Glomerular endothelial cell (primary cell): ENCODE measurements at places on chromosomes 13 and 19.

DNA sequence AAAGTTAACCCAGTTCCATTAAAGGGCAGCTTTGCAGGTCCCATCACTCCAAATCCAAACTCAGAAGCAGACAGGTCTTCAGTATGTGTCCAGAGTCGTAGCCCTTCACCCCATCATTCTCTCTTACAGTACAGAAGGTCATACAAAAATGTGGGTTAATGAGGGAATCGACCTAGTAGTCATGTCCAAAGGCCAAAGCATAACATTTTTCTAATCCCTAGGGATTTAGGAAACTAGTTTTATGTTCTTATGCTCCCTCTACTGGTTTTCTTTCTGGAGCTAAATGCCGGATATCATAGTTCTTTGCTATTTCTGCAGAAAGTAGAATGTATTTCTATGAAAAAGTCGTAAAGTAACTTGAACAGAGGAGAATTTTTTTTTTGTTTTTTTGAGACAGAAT lies 72.2 kb downstream of the DHRS12 start:
- DNase-seq = no peak

DNA sequence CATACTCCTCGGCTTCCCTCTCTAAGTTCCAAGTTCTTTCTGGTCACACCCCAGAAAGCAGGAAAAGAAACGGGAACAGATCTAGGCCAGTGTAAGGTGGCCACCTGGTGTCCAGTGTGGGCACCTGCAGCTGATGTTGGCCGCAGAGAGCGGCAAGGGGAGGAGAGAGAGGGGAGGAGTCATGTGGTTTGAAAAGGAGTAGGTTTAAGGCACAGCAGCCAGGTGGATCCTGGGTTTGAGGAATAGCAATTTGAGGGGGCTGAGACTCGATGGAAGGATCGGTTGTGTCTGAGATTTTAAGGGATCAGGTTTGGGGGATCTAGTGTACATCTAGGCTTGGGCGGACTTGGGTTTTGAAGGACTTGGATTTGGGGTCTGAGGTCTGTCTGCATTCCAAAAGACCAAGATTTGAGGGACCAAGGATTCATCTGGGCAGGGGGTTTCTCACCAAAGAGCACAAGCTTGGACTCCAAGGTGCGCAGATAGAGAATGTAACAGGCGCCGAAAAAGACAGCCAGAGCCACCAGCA lies 1.2 kb downstream of the RABAC1 start:
- no peak for DNase-seq

DNA sequence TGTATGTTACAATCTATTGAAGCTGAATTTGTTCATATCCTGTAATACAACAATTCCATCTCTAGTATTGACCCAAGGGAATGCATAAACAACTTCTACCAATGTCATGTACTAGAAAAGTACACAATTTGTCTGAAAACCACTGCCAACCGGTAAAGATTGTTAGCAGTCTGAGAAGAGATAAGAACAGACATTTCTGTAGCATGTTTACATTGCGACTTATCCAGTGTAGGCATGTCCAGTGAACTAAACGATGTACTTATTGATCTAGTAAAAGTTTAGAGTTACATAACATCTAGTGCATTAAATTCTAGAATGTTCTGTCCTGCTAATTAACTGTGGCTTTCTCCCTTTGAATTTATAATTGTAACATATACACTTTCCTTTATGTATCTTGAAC lies 425.9 kb downstream of the SLITRK6 start:
- DNase-seq = no peak

DNA sequence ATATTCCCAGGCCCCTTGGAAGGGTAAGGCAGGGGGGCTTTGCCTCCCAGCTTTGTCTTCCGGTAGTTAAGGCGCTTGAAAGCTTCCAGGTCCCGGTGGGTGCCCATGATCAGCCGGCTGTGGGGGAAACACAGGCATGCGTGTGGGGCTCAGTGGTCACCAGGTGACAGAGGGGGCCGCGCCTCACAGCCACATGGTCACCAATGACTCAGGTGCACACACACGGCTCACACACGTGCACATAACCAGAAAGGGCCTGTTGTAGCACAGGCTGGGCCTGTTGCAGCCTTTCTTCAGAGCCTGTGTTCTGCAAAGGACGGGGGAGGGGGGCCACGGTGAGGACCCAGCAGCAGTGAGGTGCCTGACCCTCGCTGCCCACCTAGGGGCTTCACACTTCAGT lies 5.9 kb downstream of the NANOS3 start:
- no peak for DNase-seq

DNA sequence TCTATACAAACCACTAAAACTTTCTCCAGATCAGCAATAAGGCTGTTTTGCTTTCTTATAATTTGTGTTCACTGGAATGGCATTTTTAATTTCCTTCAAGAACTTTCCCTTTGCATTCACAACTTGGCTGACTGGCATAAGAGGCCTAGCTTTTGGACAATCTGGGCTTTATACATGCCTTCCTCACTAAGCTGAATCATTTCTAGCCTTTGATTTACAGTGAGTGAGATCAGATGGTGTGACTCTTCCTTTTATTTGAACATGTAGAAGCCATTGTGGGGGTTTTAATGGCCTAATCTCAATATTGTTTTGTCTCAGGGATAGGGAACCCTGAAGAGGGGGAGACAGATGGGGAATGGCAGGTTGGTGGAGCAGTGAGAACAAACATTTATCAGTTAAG lies 82.7 kb downstream of the FOXO1 start:
- no peak for DNase-seq

DNA sequence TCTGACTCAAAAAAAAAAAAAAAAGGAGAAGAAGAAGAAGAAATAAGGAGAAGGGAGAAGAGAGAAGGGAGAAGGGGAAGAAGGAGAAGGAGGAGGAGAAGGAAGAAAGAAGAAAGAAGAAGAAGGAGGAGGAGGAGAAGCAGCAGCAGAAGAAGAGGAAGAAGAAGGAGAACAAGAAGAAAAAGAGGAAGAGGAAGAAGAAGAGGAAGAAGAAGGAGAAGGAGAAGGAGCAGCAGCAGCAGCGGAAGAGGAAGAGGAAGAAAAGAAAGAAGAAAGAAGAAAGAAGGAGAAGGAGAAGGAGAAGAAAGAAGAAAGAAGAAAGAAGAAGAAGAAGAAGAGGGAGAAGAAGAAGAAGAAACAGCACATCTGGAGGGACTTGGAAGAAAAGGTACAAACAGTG lies 4.1 kb upstream of the CNN1 start:
- DNase-seq = no peak

GRCh38 chr19:45581576-45581975 lies 3.0 kb downstream of the OPA3 start:
- DNase-seq = no peak

DNA sequence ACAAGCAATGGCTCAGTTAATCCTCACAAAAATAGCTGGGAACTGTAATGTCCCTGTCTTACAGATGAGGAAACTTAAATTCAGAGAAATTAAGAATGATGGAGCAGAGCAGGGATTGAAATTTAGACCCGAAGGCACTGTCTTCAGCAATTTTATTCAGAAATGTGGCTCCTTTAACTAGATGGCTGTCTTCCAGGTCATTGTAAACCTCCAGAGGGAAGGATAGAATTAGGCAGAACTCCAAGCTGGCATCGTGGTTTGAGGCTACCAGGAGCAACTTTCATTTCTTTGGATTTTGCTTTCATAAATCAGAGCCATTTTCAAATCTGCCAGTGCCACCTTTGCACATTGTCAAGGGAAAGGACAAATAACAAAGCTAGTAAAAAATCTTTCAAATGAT lies 339.0 kb downstream of the DCT start:
- DNase-seq = no peak
